Motor neuron (in vitro differentiated cells): ENCODE measurements at places on chromosomes 2 and 18. TPM values are rescaled to one million over a fixed set of nuclear protein-coding genes. Genes with fewer than 3 reads are reported as not detected.

GRCh38 chr2:48562281-48562680, 32.3 kb downstream of the STON1 start:
- no peak for ATAC-seq

- ATAC-seq = no peak
Observed at GRCh38 chr2:105678346-105678745, 66.4 kb upstream of the NCK2 start.

- ATAC-seq = no peak
Observed at GRCh38 chr2:146984014-146984413, 860.8 kb upstream of the ACVR2A start.

- ATAC-seq = no peak
Observed at GRCh38 chr2:38125842-38126241, 49.9 kb upstream of the CYP1B1 start.

GRCh38 chr2:175004730-175004979, 526 bp downstream of the CHN1 start:
- ATAC-seq = peak; percentile 77

DNA sequence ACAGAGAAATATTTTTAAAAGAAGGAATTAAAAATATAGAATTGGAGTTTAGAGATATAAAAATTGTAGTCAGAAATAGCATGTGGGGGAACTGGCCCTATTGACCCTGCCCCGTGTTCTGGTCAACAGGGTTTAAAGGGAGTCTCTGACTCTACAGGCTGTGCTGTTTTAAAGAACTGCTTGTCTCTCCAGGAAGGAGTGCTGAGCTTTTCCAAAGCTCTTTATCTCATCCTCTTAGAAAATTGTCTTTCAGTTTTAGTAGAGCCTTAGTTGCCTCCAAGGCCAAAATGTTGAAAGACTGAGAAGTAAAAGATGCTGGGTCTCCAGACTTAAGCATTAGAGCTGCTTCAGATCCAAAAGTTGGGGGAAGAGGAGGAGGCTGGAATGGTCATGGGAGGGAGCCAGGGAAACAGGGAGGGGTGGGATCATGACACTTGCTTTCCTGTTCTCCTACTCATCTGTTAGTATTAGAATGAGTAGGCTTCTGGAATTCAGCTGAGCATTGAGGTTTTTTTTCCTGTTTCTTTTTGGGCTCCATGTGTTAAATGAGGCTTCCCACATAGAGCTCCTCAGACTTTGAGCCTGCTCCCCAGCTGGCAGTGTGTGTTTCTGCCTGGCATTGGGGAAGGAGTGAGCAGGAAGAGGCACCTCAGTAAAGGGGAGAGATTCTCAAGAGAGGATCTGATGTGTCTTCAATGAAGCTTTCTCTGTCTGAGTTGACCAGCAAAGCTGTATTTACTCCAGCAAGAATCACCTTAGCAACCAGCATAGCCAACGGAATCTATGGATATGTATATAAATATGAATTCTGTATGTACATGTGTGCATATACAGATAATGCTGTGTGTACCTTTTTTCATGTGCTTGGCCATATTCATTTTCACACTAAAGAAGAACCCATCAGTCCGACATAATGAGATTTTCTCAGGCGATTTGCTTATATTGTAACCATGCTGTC, 186.8 kb upstream of the FBXO11 start:
- no peak for ATAC-seq

DNA sequence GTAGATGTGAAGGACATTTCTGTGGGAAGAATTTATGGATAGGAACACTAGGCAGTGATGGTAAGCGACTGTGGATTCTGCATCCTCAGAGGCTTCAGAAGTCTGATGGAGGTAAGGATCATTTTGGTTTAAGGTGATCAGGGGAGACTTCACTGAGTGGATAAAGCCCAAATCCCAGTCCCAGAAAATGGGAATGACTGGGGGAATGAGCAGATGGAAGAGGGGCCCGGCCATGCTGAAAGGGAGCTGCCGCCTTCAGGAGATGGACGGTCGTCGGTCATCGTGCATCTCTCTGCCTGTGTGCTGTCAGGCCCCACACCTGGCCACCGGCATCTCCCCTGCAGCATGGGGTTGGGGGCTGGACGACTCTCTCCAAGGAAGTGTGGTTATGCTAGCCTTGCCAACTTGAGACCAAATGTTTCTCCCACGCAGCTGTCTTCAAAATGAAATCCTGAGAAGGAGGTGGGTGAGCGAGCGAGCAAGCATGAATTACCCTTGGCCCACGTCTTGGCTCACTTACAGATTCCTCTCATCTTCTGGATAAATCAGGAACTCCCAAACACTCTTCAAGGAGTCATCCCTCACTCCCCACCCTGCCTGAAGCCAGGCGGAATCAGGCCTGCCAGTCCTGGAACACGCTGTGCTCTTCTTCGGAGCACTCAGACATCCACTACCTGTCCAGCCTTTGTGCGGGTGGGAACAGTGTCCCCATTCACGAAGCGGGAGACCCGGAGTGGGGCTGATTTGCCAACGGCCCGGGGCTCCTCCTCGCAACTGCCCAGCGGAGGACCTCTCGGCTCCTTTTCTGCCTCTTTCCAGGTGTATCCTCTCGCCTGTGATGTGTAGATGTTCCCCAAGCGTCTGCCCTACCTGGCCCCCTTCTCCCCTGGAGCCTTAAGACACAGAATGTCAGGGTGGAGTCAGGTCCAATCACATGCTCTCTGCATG, 85.6 kb downstream of the PRKCE start:
- ATAC-seq = no peak

The PLB1 gene
- 0.75 and 1.3 TPM in 2 replicates for total RNA-seq

The NETO1 gene
- total RNA-seq = 19.6 and 23.4 TPM in 2 replicates

The EFHD1 gene
- total RNA-seq = 6.0 and 7.8 TPM in 2 replicates
